ENCODE measurements at places on chromosomes 6 and 20.

DNA sequence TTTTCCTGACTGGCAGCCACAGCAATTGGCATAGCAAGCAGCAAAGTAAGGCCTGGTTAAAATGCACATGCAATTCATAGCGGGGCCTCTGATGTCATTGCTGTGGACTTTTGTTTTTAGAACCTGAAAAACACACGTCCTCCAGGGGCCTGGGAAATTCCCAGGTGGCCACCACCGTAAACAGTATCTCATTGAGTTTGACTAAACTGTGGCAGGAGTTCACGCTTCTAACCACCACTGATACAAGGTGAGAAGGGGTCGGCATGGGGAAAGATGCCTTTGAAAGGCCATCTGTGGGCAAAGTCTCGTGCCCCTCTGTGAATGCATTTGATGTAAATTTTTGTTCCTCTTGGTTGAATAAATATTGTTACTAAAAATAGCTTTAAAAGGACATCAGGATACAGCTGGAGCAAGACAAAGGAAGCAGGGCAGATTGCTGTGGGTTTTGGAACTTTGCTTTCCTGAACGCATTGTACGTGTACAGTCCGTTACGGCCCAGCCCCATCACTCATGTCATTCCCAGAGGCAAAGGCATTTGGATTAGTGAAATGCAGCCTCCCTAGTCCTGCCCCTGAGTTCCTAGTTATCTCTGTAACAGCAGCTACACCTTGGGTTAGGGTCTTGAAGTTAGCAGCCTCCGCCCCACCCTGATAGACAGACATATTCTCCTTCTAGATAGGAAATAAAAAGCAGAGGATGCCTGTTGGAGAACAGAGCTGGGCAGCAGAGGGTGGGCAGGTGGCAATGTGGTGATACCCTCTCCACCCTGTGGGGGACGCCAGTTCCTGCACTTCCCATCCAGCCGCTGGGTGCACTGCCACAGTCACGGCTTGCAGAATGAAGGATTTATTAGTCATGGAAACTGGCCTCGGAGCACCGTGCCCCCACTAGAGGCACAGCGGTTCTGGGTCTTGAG, 80.3 kb downstream of the ZDHHC14 start:
- peak; percentile 67 for DNase-seq

- peak; percentile 14 for DNase-seq
Measured at GRCh38 chr6:132354517-132355167, 46.6 kb downstream of the MOXD1 start.

DNA sequence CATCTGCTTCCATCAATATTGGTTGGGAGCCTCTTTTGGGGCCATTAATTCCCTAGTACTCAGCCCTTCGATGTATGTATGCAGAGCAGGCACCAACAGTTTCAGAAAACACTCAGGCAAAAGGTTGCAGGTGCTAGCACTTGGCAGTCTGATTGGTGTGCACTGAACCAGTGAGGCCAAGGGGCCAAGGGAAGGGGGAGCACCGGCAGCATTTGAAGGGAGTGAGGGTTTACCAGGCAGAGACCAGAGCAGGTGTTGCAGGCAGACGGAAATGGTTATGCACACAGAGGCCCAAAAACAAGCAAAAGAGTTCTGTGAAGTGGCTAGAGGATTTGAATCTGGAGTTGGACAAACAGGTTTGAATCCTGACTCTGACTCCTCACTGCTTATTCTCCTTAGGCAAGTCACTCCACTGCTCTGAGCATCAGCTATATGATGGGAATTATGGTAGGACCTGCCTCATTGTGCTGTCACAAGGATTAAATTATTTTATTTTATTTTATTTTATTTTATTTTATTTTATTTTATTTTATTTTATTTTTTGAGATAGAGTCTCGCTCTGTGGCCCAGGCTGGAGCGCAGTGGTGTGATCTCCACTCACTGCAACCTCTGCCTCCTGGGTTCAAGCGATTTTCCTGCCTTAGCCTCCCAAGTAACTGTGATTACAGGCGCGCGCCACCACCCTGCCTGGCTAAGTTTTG, 58.1 kb upstream of the SHLD1 start:
- DNase-seq: no peak

DNA sequence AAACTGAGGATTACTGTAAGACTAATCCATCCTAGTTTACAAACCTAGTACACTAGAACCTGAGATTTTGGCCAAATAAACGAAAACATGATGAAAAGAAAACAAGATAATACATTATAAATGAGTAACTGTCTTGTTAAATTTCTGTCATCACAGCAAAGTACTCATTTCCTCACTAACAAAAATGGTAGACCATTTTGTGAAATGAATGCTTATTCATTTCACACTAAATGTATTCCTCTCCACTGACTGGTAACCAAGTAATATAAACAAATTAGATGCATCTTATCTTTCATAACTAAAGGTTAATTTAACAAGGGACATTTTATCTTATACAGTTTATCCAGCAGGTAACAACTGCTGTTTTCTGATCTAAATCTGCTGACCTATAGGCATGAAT, 143.7 kb downstream of the REV3L start:
- no peak for DNase-seq

- no peak for DNase-seq
Measured at GRCh38 chr20:44494681-44495080, 19.0 kb downstream of the TTPAL start.

DNA sequence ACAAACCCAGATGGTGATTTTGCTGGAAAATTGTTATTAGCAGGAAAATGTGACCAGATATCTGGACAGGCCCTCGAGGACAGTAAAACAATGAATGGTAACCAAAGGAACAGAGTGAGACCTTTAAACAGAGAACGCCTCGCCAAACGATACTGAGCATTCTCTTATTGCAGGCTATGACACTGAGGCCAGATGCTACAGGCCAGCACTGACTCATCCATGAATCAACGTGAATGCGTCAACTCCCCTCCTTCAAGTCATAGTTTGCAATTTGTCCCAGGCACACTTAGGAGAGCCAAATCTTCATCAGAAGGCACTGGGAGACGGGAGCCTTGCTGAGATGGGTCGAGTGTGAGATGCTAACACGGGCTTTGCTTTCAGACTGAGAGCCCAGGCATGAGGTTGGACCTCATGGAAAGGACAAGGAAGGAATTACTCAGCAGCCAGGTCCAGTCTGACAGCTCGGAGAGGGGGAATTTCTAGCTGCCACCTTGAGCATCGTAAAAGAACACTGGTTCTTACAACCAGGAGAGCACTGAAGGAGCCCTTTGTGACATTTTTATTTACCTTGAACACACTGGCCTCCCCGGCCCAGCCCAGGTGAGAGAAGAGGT, 60.7 kb downstream of the BMP7 start:
- no peak for DNase-seq

GRCh38 chr6:34295721-34296120, 46.9 kb upstream of the SMIM29 start:
- DNase-seq: no peak

DNA sequence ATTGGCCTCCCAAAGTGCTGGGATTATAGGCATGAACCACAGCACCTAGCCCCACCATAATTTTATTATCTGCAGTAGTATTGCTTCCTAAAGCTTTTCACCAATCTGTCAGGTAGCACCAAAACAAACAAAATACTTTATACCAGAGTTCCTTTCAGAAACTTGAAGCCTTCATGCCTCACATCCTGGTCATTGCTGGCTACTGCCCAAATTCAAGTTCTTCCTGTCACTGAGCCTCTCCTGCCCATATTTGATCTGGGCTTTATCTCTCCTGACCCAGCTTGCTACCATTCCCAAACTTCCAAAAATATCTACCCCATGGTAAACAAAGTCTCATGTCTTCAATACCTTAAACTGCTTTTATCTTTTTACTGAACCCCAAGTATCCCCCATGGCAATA, 34.9 kb upstream of the DST start:
- no peak for DNase-seq

DNA sequence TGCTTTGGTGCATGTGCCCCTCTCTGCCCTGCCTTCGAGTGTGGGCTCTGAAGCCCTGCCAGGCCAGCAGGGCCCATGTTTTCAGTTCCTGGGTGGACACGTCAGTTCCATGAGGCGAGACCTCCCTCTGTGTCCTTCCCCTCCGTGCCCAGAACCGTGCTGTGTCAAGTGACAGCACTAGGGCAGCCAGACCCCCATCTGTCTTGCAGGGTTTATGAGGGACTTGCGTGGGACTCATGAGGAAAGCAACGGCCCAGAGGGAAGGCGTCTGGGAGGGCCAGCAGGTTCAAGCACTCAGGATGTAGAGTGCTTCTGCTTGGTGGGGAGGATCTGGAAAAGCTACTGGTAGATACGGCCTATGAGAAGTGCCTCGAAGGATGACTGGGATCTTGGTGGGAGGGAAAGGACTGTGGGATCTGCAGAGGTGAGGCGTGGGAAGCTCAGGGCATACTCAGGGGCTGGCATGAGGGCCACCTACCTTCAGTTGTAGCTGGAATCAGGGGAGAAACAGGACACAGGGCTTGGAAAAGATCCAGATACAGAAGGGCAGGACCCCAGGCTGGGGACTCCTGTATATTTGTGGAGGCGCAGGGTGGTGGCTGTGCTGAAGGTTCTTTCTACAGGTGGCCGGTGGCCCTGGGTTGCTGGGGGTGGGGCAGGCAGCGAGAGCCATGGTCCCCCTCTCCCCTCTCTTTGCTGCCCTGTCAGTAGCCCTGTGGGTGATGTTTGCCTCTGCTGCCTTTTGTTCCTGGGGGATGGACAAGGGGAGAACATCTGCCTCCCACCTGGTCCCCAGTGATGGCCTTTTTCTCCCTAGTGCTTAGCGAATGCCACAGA, 5.5 kb downstream of the NPEPL1 start:
- no peak for DNase-seq

DNA sequence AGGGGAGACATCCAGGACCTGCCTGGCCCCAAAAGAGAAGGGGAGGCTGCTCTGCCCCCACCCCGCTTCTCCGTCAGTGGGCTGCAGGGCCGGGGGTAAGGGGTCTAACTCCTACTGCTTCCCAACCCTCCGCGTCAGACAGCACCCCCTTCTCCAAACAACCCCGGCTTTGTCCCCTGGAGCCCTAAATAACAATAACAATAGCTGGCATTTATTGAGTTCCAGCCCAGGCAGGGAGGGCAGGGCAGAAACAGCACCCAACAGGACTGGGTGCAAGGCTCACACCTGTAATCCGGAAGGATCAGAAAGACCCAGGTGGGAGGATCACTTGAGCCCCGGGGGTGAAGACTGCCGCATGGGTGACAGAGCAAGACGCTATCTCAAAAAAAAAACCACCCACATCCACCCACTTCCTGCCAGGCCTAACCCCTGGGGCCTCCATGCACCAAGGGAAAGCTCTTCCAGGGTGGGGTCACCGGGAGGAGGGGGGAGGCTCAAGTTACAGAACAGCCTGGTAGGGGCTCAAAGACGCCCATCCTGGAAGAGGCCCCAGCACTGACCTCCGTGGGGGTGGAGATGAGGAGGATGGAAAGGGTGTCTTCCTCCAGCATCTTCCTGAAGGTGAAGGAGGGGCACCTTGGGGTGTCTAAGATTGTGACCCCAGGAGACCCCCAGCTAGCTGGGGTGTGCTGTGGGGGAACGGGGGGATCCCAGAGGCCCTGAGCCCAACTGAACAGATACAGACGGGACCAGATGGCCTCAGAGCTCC, 1.3 kb upstream of the FNDC11 start:
- DNase-seq: no peak

DNA sequence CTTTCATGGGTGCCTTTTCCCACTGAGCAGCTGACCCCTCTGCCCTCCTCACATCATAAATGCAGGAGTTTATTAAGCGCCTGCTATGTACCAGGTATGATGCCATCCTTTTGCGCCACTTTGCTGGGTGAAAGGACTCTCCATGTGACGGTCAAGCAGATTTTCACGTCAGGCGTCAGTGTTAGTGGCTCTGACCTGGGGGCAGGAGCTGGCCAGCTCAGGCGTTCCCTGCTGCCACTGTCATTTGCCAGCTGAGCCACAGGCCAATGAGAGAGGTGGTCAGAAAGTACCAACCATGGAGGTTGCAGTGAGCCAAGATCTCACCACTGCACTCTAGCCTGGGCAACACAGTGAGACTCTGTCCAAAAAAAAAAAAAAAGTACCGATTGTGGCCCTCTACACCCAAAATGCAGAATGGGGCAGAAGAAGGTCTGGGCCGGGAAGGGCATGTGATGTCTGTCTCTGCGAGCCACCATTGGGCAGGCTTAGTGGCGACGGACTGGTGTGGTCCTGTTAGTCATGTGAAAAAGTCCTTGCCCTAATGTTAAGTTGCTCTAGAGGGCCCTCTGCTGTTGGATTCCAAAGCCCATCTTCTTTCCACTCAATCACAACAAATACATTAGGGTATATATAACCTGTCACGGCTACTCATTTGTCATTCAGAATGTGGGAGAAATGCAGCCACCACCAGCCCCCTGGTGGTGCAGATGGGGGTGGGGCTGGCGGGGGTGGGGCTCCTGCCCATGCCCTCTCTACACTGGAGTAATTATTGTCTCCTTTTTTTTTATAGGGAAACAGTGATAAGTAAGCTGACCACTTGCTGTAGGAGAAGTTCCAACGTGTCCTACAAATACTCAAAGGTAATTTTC, 18.4 kb upstream of the SLC22A1 start:
- DNase-seq: peak; percentile 9

GRCh38 chr6:161355696-161356095, 81.8 kb upstream of the AGPAT4 start:
- no peak for DNase-seq

DNA sequence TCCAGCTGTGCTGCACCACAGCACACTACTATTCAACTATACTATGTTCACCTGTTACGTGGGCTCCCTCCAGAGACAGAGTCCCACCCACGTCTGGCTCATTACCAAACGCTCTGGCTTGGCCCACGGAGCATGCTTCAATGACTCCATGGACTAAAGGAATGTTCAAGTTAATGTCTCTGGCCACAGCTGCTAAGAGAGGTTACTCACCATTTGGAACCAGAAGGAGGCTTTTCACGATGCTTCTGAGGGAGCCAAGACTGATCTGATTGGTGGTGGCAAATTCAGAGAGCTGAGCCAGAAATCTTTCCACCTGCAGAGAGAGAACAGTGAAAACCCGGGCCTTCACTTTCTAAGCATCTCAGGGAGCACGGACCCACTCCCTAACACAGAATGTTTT, 15.6 kb downstream of the COMMD7 start:
- no peak for DNase-seq

GRCh38 chr6:36038120-36038876, 10.7 kb downstream of the MAPK14 start:
- DNase-seq: no peak

DNA sequence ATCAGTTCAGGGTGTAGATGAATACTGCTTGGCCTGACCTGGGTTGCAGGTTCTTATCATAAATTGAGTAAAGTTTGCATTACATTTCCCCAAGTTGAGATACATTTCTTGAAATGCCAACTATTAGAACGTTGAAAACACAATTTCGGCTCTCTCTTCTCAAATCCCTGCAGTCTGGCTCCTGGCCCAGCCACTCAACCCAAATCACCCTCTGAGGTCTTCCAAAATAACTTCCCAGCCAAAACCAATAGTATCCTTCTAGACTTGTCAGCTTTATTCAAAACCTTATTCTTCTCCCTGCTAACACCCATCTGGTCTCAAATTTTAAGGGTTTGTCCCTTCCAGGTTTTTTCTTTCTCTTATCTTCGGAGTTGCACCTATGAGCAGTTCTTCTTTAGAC, 263.6 kb downstream of the EYA4 start:
- no peak for DNase-seq

- DNase-seq: no peak
Measured at GRCh38 chr6:73109659-73110058, 115.6 kb downstream of the KHDC1L start.

GRCh38 chr20:62791301-62792181, 4.7 kb upstream of the MRGBP start:
- DNase-seq: peak; percentile 68
